ENCODE measurements at places on chromosomes 13 and 19.

GRCh38 chr13:112652512-112653070 is 37.2 kb upstream of the ATP11A start:
- no peak for DNase-seq

GRCh38 chr19:47019431-47020041 is at the start of gene NPAS1:
NPAS1 (plus strand) TSS chr19:47019837; CDS start chr19:47021048, 1,211 bp downstream.
- DNase-seq: no peak

GRCh38 chr13:50126263-50126992 is 111.2 kb downstream of the KCNRG start:
- DNase-seq: no peak

GRCh38 chr19:45515081-45515624 is 7.9 kb downstream of the VASP start:
- no peak for DNase-seq

DNA sequence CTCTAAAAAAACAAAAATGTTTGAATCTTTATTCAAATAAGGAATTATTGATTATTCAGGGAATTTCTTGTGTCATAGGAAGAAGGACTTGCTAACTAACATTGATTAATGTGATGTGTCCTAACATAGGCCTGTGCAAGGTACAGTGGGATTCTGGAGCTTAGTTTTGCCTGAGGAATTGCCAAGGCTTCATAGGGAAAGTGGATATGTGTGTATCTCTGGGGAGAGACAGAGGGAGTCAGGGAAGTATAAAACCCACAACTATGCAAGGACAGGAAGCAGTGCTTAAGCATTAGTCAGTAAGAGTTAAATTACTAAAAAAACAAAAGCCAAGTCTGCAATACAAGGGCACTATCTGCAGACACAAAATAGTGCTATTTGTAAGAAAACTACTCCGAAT is 59.6 kb downstream of the WDFY2 start:
- no peak for DNase-seq

DNA sequence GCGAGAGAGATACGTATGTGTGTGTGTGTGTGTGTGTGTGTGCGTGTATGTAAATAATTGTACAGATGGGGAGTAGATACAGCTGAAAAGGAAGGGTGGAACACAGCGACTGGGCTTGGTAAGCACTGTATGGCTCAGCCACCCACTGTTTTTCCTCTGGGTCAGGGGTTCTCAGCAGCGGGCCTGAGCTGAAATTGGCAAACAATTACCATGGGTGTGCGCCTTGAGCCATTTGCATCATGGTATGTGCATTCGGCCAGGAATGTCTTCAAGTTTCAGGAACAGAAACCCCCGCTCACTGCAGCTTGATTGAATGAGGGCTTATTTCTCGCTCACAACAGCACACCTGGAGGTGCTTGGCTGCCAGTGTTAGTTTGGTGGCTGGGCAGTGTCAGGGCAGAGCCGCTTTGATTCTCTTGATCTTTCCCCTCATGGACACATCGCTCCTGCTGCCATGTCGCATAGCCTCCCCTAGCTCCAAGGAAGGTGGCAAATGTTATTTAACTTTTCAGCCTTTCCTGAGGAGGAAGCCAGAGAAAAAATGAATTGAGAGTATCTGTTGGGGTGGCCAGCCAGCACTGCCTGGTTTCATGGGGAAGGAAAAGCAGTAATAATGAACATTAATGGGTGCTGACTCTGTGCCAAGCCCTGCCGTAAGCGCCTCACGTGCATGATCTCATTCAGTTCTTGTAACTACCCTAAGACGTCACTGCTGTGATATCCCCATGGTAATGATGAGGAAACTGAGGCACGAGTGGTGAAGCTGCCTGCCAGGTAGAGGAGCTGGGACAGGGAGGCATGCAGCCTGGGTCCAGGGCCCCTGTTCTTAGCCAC is 126.9 kb downstream of the SIPA1L3 start:
- DNase-seq: no peak

- DNase-seq: no peak
These were observed 6.2 kb downstream of the RPS19 start for GRCh38 chr19:41866284-41866683.

DNA sequence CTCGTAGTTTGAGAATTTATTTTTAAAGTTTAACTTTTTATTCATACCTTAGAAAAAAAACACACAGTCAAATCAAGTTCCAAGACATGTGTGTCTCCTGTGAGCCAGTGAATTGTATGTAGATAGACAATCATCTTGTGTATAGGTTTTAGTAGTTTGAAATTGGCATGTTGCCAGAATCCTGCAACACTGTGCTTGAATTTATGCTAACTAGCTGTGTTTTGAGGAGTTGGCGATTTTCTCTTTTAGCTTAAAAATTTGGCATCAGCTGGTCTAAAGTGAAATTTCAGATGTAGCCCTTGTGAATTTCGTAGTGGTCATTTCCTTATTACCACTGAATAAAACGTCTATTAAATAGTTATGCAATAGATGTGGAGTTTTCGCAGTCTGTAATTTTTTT is 213.2 kb downstream of the ATP8A2 start:
- DNase-seq: no peak

- peak; percentile 74 for DNase-seq
These were observed 110.5 kb downstream of the KCNRG start for GRCh38 chr13:50125554-50126262.

DNA sequence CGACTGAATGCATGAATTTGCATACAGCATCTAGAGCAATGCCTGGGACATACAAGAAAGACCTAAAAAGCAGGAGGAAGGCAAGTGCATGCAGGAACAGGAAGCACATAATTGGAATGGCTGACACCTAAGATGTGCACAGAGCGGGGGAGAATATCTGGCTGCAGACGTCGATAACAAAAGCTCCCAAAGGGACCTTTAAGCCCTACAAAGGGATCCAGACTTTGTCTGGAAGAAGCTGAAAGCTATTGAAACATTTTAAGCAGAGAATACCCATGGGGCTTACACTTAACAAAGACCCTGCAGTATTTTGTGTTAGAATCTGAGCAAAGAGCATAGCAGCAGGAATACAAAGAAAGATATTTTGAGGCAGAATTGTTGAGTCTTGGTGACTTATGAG is 107.4 kb upstream of the CLDN10 start:
- DNase-seq: no peak

DNA sequence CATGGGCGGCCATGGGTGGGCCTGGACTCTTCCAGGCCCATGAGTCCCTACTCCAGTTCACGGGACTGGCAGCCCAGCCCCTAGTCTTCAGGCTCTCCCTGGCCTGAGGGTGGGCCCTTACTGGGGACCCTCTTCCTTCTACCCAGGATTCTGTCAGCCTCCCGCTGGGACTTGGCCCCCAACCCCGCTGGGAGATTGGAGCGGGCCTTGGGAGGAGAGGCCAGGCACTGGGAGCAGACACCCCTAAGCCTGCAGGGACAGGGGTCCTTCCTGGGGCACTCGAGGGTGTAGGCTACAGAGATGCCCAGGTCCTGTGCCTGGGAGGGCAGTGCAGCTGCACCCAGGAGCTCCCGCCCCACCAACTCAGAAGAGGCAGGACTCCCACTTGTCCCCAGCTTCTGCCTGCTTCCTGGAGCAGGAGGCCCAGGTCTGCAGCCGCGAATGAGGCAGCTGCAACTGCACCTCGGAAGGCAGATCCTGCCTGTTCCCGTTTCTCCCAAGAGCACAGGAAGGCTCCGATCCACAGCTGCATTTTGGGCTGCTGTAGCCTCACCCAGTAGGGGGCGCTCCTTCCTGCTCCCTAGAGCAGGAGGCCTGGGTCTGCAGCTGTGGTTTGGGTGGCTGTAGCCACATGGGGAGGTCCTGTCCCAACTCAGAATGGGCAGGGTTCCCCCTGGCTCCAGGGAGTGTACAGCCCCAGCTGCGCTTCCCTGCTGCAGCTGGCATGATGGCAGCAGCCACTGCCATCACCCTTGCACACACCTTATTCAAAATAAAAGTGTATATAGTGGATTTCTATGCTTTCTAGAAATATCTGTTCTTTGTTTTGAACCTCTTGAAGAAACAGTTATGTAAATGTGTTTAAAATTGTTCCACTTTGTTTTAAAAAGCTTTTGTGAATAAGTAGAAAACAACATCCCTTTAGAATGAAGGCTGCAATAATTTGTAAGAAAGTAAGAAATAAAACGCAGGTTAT is 46.8 kb downstream of the TEX26 start:
- DNase-seq: peak; percentile 2

GRCh38 chr19:30692181-30692811 is 320.1 kb downstream of the ZNF536 start:
- DNase-seq: no peak

- no peak for DNase-seq
These were observed 201.0 kb upstream of the RXFP2 start for GRCh38 chr13:31538067-31539042.

DNA sequence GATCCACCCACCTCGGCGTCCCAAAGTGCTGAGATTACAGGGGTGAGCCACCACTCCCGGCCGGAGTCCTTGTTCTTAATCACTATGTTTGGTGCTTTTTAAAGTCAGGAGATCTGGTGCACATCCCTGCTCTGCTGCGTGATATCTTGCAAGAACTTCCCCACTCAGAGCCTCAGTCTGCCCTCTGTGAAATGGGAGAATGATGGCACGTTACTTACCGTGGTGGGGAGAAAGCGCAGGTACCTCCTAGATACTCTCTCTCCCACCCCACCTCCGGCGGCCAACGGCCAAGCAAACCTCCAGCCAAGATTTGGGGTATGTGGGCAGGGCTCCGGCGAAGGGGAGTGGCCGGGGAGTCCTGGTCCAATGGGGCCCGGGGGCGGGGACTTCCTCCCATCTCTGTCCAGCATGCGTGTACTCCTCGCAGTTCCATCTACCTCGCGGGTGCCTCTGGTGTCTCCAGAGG is at the start of gene RYR1:
Gene RYR1, plus strand, starts transcription at position 424 of the 466 bp plus-strand sequence. CDS start 139 bp downstream, outside the sequence.
- DNase-seq: no peak

DNA sequence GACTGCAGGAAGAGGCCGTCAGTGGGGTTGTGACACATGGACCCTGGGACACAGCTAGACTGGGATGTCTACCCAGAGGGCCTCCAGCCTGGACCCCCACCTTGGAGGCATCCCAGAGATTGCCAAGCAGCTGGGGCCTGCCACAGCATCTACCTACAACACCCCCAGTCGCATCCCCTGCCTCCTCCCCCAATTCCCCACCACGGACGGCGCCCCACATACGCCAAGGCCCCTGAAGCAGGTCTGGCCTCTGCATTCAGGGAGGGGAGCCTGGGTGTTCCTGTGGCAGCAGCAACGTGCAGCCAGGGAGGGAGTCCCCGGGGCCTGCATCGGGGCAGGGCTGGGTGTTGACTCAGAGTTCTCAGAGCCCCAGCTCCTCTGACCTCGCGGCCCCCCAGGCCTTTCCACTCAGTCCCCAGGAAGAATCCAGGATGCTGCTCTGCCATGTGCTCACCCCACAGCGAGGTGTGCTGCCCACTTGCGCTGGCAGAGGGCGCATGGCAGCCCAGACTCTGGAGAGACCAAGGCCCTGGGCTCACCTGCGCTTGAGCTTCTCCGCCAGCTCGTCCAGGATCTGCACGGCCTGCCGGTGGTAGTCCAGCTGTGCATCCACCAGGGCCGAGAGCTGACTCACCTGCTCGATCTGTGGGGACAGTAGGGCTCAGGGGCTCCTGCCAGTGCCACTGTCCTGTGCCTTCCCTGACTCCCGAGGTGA is 19.6 kb downstream of the MPND start:
- no peak for DNase-seq

- DNase-seq: no peak
These were observed 96.8 kb downstream of the GPR12 start for GRCh38 chr13:26663791-26664190.

DNA sequence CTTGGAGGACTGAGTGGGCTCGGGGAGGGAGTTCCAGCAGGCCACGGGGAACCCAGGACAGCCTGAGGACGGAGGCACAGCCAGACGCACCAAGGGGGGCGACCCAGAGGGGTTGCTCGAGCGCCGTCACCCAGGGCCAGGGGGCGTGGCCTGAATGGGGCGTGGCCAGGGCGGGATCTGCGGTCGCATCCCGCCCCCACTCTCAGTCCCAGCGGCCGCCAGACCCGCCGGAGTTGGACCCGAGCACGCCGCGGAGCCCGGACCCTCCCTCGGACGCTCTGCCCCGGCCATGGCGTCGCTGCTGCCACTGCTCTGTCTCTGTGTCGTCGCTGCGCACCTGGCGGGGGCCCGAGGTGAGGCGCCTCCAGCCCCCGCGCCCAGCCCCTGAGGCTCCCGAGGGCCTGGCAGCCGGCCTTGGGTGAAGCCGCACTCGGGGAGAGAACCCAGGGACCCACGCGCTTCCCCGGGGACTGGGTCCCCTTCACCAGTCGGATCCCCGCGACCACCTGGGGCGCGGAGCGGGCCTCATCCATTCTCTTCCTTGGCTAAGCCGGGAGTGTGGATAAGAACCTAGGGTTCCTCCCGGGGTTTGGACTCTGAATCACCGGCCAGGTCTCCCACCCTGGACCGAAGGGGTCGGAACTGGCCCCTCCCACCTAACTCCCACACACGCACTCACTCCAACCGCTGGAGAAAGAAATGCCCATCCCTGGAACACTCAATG is at the start of gene CILP2:
Gene CILP2, plus strand, starts transcription at position 205 of the 724 bp plus-strand sequence. Its CDS starts 85 bp downstream, at position 290.
- no peak for DNase-seq

DNA sequence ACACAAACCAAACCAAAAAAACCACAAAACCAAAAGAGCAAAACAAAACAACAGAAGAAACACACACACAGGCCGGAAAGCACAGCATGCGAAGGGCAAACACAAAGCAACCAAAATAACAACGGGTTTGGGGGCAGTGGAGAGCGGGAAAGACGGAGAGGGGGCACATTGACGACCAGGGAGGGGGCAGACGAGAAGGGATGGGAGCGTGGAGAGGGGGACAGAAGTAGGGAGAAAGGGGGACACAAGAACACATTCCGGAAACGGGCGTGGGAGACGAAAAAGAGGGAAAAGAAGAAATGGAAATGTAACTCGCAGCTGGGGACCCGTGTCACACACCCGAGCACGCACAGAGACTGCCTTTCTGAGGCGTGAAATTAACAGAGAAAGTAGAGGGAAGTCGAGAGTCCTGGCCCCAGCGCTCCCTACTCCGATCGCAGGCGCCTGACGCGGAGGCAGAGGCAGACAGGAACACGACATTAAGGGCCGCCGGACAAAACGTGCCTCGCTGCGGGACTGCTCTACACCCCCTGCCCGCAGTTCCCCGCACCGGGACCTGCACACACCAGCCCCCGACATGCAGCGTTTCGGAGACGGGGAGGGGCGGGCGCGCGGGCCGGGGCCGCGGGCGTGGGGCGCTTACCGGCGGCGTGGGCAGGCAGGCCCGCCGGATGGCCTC is 652 bp downstream of the POU4F1 start:
- DNase-seq: no peak

GRCh38 chr13:46235286-46235685 is 23.6 kb downstream of the LRRC63 start:
- DNase-seq: no peak

GRCh38 chr19:35731353-35731752 is 10.9 kb downstream of the IGFLR1 start:
- no peak for DNase-seq

GRCh38 chr19:47351548-47351947 is 2.4 kb downstream of the DHX34 start:
- DNase-seq: no peak

- no peak for DNase-seq
These were observed 1.1 kb downstream of the FKBP8 start for GRCh38 chr19:18541992-18542940.

- no peak for DNase-seq
These were observed 624.2 kb upstream of the SPRY2 start for GRCh38 chr13:80965097-80965496.

DNA sequence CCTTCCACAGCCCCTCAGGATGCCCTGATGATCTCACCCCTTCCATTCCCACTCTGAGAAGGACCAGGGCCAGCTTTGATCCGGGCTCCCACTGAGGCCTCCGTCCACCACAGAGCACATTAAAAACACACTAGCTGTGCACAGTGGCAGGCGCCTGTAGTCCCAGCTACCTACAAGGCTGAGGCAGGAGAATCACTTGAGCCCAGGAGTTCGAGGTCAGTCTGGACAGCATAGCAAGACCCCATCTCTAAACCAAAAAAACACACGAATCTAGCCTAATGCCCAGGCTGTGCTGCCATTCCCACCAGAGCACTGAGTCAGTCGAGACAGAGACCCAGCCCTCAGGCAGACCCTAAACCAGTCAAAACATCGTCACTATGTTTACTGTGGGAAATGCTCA is 14.1 kb downstream of the RFX1 start:
- no peak for DNase-seq
